ENCODE measurements at places on chromosomes 1 and 21.

GRCh38 chr1:48526008-48526710 lies 54.2 kb upstream of the SPATA6 start:
- no peak for DNase-seq

- DNase-seq, result no peak
Measured at GRCh38 chr1:118826669-118827068, 161.5 kb downstream of the TBX15 start.

- DNase-seq, result no peak
Measured at GRCh38 chr21:23822760-23823159, 1784.5 kb downstream of the MRPL39 start.

- no peak for DNase-seq
Measured at GRCh38 chr1:179785031-179785431, 41.9 kb downstream of the FAM163A start.

GRCh38 chr21:41684381-41685245 lies 82.2 kb downstream of the RIPK4 start:
- no peak for DNase-seq

DNA sequence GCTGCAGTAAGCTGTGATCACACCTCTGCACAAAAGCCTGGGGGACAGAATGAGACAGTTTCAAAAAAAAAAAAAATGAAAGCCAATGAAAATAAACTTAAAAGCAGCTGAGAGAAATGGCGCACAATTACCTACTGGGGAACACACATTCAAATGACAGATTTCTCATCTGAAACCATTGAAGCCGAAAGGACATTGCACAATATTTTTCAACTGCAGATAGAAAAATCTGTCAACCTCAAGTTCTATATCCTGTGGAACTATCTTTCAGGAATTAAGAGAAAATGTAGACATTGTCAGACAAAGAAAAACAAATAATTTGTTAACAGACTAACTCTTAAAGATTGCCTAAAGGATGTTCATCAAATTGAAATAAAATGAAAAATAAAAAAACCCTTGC lies 442.8 kb downstream of the MATN1 start:
- DNase-seq, result no peak

- DNase-seq, result no peak
Measured at GRCh38 chr21:15135867-15136629, 71.2 kb upstream of the NRIP1 start.

DNA sequence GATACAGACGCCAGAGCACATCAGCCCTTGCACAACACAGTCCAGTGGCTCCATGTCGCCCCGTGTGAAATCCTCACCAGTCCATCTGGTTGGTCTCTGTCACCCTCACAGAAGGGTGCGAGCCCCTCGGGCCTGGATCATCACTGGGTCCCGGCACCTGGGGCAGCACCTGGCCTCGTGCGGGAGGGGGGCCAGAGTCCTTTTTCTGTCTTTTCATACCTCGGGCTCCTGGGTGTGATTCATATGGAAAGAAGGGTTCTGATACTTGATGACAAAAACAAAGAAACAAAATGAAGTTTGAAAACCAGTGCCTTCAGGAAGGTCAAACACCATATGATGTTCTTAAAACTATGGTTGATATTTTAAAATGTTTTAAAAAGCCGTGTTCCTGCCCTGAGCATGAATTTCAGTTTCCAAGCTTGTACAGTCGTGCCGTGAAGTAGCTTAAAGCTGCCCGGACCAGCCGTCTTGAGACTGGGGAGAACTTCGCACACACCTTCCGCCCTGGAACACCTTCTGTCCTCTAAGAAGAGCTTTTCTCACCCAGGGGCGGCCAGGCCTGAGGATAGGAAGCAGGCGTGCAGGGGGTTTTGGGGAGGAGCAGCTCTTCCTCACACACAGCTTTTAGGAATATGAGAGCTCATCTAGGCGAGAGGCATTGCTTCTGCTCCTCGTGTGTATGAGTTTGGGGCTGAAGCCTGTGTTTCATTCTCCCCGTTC lies 35.2 kb downstream of the SLC37A1 start:
- DNase-seq, result no peak

GRCh38 chr1:68975212-68975933 lies 478.5 kb upstream of the DEPDC1 start:
- DNase-seq, result no peak

DNA sequence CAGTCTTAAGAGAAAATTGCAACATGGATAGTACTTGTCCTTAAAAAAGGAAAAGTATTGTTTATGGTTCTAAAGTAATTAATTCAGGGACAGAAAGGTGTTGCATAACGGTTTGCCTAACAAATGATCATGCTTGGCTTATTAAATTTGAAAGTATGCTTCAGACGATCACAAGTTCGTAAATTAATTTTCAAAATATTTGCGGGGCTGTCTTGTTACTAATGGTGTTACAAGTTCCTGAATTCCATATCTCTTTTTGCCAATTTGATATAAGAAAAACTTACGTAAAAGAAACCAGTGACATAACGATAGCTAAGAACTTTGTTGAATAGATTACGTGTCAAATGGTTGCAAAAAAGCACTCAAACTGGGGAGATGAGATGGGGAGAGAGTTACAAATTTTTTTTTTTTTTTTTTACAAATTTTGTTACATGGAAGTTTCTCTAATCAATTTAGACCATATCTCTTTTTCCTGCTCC lies 1.3 kb downstream of the AGO3 start:
- no peak for DNase-seq

- no peak for DNase-seq
Measured at GRCh38 chr1:79825551-79825950, 819.0 kb upstream of the ADGRL4 start.

DNA sequence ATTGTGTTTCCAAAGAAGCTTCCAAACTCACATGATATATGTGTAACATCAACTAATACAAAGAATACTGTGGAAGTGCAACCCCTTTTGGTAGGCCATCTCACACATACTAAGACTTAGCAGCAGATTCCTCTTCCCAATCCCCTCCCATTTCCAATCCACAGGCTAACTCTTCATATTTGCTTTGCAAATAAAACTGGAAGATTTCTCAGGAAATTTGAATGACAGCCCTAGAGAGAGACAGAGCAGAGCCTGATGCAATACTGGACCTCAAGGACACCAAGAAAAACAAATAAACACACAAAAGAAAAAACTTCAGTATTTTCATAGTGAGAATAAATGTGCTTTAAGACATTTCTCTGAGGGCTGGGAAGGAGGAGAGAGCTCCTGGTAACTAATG lies 190.2 kb upstream of the BRINP3 start:
- DNase-seq, result no peak

DNA sequence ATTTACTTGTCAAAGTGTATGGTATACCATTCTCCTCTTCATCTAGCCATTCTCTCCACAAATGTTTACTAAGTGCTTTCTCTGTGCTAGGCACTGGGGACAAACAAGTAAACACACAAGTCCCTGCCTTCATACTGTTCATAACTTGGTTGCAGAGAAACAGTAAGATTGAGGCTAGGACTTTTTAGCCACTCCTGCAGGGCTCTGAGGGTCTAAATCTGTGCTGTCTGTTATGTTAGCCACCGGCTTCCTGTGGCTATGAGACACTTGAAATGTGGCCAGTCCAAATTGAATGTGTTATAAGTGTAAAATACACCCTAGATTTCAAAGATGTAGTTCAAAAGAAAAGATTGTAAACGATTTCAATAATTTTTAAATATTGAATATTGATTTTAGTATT lies 50.2 kb downstream of the AZIN2 start:
- DNase-seq, result no peak

- DNase-seq, result no peak
Measured at GRCh38 chr1:72177711-72178110, 104.6 kb downstream of the NEGR1 start.

DNA sequence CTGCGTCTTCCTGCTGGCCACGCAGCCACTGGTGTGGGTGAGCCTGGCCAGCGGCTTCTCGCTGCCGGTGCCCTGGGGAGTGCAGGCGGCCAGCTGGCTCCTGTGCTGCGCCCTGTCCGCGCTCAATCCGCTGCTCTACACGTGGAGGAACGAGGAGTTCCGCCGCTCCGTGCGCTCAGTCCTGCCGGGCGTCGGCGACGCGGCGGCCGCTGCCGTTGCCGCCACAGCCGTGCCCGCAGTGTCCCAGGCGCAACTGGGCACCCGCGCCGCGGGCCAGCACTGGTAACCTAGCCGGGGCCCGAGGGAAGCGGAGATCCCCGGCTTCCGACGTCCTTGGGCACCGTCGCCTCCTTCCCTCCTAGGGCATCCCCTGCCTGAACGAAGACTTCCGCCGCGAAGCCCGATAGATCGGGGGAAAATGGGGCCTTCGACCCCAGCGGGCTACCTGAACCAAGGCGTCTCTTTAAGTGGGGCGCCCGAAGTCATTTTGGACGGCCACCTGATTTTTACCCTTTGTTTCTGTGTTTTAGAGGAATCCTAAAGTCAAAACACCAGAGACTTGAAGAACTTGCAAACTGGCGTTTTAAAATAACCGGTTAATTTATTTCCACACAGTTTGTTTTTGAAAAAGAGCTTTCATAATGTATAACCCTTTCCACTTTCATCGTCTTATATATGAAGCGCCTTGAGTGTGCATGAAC lies 2.0 kb downstream of the GPR88 start:
- DNase-seq, result no peak

- no peak for DNase-seq
Measured at GRCh38 chr1:10621906-10622305, 147.2 kb downstream of the PEX14 start.

GRCh38 chr1:192862271-192862670 lies 53.4 kb downstream of the RGS2 start:
- DNase-seq, result no peak

- no peak for DNase-seq
Measured at GRCh38 chr1:248788327-248788726, 32.8 kb upstream of the LYPD8 start.

DNA sequence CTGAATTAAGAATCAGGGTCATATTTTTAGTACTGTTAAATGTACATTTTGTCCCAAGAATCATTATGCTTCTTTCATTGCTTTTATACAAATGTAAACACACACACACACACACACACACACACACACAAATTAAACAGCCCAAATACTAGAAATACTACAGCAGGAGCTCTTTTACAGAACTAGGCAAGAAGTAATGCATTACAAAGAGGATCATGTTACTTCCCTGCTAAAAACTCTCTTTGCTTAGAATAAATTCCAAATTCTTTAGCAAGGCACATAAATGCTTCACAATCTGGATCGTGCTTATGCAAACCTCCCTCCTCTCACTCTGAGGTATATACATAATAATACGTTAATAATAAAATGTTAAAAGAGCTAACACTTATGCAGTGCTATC lies 720.4 kb upstream of the ADGRL4 start:
- no peak for DNase-seq

GRCh38 chr1:82586473-82586872 lies 785.7 kb downstream of the ADGRL2 start:
- DNase-seq, result no peak

GRCh38 chr21:15249285-15249993 lies 184.6 kb upstream of the NRIP1 start:
- DNase-seq, result no peak

DNA sequence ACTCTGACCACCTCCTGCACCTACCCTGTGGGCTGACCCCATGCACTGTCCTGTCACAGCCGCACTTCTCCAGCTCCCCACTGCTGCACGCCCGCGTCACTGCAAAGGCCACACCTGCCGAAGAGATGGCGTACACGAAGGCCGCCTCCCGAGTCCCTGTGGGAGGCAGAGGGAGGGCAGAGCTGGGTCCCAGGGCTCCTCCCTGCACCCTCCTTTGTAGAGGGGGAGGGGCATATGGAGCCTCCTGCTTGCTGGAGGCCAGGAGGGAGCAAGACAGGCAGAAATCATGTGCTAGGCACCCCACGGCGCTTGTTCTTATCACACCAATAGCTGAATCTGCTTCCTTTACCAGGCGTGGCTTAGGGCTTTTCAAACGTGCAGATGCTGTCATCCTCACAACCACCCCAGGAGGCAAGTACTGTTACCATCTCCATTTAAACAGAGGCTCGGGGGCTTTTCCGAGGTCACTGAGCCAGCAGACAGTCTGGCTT lies 21.4 kb downstream of the WNT4 start:
- no peak for DNase-seq

- no peak for DNase-seq
Measured at GRCh38 chr1:41275831-41276230, 33.7 kb upstream of the SCMH1 start.

DNA sequence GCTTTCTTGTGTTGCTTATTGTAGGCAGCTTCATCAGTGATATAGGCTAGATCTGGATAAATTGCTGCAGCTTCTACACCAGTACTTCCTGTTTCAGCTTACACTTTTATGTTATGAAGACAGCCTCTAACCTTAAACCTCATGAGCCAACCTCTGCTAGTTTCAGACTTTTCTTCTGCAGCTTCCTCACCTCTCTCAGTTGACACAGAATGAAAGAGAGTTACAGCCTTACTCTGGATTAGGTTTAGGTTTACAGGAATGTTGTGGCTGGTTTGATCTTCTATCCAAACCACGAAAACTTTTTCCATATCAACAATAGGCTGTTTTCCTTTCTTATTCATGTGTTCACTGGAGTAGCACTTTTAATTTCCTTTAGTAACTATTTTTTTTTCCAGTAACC lies 76.9 kb upstream of the RNPC3 start:
- DNase-seq, result no peak

- DNase-seq, result no peak
Measured at GRCh38 chr1:90046635-90047034, 51.7 kb downstream of the ZNF326 start.

DNA sequence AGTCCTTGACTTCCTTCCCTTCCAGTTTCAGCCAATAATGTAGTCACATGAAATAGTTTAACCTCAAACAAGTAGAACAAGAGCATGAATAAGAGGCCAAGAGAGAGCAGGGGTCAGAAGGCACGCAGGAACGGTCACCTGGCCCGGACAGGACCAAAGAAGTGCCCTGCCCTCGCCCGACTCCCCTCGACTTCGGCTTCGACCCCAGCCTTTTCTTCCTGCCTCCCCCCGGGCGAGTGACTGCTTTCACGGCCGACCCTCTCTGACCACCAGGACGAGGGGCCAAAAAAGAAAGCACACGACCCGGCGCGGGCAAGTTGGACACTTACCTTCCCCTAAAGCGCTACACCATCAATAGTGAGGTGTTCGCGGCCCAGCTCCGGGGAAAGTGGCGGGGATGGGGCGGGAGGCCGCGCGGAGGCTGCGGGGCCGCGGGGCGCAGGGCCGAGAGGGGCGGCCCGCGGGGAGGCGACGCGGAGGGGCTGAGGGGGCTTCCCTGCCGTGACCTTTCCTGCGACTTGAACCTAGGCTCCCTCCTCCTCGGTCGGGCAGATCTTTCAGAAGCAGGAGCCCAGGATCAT lies 519 bp downstream of the RERE start:
- DNase-seq, result peak; percentile 2

DNA sequence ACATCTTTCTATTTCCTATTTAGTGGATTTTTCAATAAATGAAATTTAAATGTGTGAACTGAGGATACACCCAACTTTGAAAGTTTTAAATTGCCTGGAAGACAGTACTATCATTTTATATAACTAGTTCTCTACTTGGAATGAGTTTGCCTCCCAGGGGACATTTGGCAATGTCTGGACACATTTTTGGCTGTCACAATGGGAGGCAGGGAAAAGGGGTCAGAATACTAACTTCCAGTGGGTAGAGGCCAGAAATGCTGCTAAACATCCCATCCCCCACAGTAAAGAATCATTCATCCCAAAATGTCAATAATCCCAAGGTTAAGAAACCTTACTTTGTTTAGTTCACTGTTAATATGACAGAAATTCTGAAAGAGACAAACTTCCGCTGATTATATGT lies 13.2 kb upstream of the NRAS start:
- no peak for DNase-seq

GRCh38 chr1:65343286-65343685 lies 33.9 kb downstream of the DNAJC6 start:
- no peak for DNase-seq
